Daoy (cell line): ENCODE measurements at places on chromosomes 2 and 18. TPM values are rescaled to one million over a fixed set of nuclear protein-coding genes. Genes with fewer than 3 reads are reported as not detected.

Gene SLC23A3
- total RNA-seq, result 0.63 and 0.86 TPM in 2 replicates

Gene DYTN
- total RNA-seq, result not detected in 2 replicates

Gene ATP5MC3
- 308 and 310 TPM in 2 replicates for total RNA-seq

Gene FAM237A
- not detected in 2 replicates for total RNA-seq

Gene KCNG2
- total RNA-seq, result not detected in 2 replicates

Gene NEB
- 0.17 and 0.48 TPM in 2 replicates for total RNA-seq

Gene ZNF385B
- total RNA-seq, result not detected in 2 replicates

Gene NMUR1
- 0.09 TPM in 1 of 2 replicates, not detected in the other for total RNA-seq

Gene CTAGE1
- total RNA-seq, result not detected in 2 replicates

Gene DES
- 0.17 and 0.77 TPM in 2 replicates for total RNA-seq

Gene DYNAP
- total RNA-seq, result not detected in 2 replicates

Gene ZFP36L2
- 2.3 and 4.1 TPM in 2 replicates for total RNA-seq

Gene GPAT2
- 0.06 TPM in 1 of 2 replicates, not detected in the other for total RNA-seq

Gene EFR3B
- 2.0 and 4.3 TPM in 2 replicates for total RNA-seq

Gene ANKRD29
- total RNA-seq, result 1.6 and 3.9 TPM in 2 replicates

Gene RABL2A
- total RNA-seq, result 1.4 and 2.1 TPM in 2 replicates

Gene TFCP2L1
- total RNA-seq, result 0.51 and 1.3 TPM in 2 replicates

Gene GPBAR1
- total RNA-seq, result not detected in 2 replicates

Gene OXER1
- not detected in 2 replicates for total RNA-seq

Gene HOXD11
- 13.4 and 14.0 TPM in 2 replicates for total RNA-seq

Gene GBX2
- total RNA-seq, result 3.7 and 8.0 TPM in 2 replicates

Gene DSG1
- total RNA-seq, result not detected in 2 replicates

Gene PLB1
- 0.83 and 0.86 TPM in 2 replicates for total RNA-seq

Gene CLEC4F
- not detected in 2 replicates for total RNA-seq

Gene CCBE1
- 6.5 and 15.4 TPM in 2 replicates for total RNA-seq

Gene SEPTIN10
- total RNA-seq, result 42.9 and 56.0 TPM in 2 replicates

Gene MEP1B
- not detected in 2 replicates for total RNA-seq

Gene HOXD9
- total RNA-seq, result 2.5 and 3.1 TPM in 2 replicates

Gene CDKL4
- total RNA-seq, result 0.63 TPM in 1 of 2 replicates, not detected in the other

Gene VWA3B
- 0.77 TPM in 1 of 2 replicates, not detected in the other for total RNA-seq

Gene EPC2
- 13.0 and 23.7 TPM in 2 replicates for total RNA-seq

Gene PID1
- 6.1 and 7.2 TPM in 2 replicates for total RNA-seq

Gene ITGB6
- total RNA-seq, result 3.1 and 4.2 TPM in 2 replicates

Gene FOXI3
- total RNA-seq, result 0.18 and 0.23 TPM in 2 replicates

Gene EMILIN1
- total RNA-seq, result 6.0 and 10.2 TPM in 2 replicates

Gene ADRA2B
- 0.42 TPM in 1 of 2 replicates, not detected in the other for total RNA-seq

Gene SRD5A2
- total RNA-seq, result not detected in 2 replicates

Gene CIDEA
- total RNA-seq, result not detected in 2 replicates

Gene IL1F10
- total RNA-seq, result not detected in 2 replicates

Gene B4GALT6
- total RNA-seq, result 5.8 and 6.0 TPM in 2 replicates

Gene WIPF1
- 5.4 and 15.1 TPM in 2 replicates for total RNA-seq

Gene SULT1C2
- 1.0 and 7.7 TPM in 2 replicates for total RNA-seq

Gene CHST10
- total RNA-seq, result 9.4 and 13.6 TPM in 2 replicates
